ENCODE measurements at places on chromosomes 11 and 22.

GRCh38 chr22:37804881-37805809, 2.6 kb upstream of the GCAT start:
- peak; percentile 45 for DNase-seq

DNA sequence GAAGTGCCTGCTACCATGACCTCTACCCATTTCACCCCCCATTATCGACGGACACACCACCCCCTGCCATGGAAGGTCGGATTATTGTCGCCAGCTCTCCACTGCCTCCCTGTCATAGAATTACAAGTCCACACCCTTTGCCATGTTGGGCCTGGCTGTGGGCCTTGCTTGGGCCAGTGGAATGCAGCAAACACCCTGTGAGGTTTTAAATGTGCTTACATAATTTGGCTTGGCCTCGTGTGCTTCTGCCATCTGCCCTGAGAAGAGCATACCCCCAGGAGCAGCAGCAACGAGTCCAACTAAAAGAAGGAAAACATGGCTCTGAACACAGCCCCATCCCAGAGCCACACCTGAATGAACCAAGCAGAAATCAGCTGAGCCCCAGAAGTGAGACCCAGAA, 94.1 kb upstream of the PRDM11 start:
- DNase-seq, result no peak

GRCh38 chr22:50621948-50622722, 5.8 kb downstream of the ARSA start:
- peak; percentile 58 for DNase-seq

- DNase-seq, result no peak
Observed at GRCh38 chr11:81071606-81072005, 1630.8 kb upstream of the TENM4 start.

DNA sequence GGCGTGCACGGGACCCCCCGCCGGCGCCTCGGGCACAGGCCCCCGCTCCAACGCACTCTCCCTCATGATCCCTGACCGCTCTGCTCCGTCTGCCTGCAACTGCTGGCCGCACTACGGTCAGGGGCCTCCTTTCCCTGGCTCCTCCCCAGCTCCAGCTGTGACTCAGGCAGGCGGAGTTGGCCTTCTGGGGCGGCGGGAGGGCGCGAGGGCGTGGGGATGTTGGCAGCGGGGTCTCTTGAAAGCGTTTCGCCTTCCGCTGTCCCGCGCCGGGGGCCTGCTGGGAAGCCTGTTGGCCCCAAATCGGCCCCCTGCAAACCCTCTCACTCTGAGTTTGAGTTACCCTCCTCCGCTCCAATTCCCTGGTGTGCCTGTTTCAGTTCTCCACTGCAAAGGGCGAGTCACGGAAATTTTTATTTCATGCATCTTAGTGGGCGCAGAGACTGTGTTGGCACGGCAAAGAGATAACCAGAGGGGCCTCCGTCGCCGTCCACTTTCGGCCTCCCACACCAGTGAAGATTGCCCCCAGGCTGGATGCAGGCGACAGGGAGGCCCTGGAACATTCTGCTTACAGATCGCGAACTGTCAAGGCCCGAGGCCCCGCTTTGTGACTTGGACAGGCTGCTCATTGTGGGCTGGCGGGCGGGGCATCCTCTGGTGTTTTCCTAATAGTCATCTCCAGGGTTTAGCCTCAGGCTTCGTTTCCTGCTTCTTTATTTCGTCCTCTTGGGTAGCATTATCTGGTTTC, at the start of gene CAVIN3:
TSS of gene CAVIN3 (minus strand) at position 91 of the 745 bp plus-strand sequence. CDS start at position 66, 25 bp downstream.
- no peak for DNase-seq

DNA sequence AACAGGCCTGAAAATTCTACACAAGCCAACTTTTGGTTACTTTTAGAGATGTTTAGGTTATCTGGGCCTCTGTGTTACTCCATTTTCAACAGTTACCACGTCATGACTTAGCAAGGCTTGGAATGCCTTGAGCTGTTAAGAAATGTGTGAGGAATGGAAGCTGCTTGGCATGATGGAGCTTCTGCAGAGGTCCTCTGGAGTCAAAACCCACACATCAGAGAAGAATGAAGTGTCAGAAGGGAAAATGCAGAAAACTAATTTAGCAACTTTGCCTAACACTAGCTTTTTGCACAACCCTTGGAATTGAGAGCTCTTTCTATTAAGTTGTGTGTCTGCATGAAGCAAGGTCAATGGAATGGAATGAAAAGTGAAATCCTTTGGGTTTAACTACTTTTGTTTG, 27.4 kb downstream of the FAT3 start:
- DNase-seq, result no peak

DNA sequence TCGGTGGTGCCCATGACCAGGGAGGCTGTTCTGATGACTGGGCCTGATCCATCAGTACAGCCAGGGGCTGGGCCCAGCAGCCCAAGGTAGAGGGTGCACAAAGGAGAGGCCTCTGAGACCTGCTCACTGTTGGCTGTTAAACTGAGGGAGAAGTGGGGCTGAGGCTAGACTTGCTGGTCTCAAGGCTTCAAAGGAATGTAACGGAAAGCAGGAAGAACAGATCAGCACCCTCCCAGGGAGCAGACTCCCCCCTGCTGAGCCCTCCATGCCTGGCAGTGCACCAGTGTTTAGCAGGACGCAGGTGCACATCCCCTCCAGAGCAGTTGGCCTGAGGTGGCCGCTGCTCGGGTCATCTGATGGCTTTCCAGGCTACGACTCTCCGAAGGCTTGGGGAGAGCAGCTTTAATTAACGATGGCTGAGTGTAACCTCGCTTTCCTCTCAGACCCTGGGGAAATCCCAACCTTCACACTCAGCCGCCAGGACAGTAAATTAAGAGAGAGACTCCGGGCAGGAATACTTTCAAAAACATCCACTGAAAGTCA, 255.7 kb upstream of the NARS2 start:
- DNase-seq, result no peak

DNA sequence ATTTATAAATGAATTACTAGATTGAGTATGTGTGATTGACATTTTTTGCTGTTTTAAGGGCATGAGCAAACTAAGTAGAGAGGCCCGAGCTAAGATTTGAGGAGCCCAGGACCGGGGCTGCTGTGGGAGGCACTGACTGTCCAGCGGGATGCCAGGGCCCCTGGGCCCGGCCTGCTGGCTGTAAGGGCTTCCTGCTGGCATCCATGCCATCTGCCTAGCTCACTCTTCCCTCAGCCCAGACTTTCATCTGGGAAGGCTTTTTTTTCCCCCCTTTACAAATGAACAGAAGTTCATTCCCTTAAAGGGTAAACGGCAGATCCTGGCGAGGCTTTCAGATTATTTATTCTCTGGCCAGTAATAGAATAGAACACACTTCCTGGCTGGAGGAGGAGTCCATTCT, 16.0 kb upstream of the TP53I11 start:
- no peak for DNase-seq

GRCh38 chr11:134224710-134225664, 516 bp downstream of the VPS26B start:
- DNase-seq, result no peak

DNA sequence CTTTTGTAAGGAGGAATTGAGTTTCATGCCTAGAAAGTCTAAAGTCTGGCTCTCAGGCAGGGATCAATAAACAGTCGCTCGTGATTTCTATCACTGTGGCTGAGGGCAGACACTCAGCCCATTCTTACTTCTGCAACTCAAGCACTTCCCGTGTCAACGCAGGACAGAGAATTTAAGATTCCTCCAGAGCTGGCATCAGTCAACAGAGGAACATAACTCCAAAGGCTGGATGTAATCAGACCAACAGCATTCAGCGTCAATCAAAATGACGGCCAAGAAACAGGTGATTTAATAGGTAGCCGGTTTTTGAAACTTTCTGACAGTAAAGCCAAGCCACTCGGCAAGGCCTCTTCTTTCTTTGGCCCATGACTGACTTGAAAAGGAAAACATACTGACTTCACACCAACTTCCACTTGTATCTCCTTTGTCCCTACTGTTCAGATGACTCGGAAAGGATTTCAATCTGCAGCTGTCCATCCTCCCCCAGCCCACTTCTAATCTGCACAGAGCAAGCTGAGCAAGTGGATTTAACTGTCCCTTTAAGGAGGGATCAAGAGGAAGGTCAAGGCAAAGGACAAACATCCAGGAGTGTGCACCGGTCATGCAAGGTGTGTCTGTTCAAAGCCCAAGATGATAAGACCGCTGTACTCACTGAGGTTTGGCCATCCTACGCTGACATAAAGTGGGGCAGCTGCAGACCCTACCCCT, 9.5 kb downstream of the VPS37C start:
- no peak for DNase-seq

- no peak for DNase-seq
Observed at GRCh38 chr11:92675810-92676209, 293.6 kb upstream of the MTNR1B start.

DNA sequence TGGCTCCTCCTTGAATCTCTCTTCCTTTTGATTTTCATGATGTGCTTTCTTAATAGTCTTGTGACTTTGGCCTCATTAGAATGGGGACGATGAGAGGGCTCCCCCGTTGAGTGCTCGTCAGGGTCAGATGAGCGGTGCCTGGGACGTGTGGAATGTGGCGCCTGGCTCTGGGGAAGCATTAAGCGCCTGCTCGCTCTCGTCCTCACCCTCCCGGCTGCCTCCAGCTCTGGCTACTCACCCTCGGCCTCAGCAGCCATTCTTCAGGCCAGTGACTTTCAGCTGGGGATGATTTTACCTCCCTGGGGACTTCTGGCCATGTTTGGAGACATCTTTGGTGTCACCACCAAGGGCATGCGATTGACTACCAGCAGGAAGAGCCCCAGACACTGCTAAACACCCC, 69.7 kb downstream of the RPS6KA4 start:
- no peak for DNase-seq

DNA sequence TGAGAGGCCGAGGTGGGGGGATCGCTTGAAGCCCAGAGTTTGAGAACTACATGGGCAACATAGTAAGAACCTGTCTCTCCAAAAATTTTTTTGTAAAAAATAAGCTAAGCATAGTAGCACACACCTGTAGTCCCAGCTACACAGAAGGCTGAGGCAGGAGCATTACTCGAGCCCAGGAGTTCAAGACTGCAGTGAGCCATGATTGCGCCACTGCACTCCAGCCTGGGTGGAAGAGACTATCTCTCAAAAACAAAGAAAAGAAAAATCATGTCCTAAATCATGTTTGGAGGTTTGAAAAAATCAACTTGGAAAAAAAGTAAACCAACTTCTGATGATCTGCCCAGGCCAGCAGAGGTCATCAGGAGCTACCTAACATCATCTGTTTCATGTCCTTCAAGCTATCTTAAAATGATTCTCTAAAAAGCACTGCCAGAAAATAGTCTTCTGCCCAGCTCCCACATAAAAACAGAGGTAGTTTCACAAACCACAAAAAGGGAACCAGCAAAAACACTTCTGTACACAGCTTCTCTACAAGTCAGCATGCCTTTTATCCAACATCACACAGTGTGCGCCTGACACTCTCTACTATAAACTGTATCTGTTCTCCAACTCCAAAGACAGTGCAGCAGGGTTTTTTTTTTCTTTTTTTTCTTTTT, 165.0 kb downstream of the SOX6 start:
- DNase-seq, result no peak

DNA sequence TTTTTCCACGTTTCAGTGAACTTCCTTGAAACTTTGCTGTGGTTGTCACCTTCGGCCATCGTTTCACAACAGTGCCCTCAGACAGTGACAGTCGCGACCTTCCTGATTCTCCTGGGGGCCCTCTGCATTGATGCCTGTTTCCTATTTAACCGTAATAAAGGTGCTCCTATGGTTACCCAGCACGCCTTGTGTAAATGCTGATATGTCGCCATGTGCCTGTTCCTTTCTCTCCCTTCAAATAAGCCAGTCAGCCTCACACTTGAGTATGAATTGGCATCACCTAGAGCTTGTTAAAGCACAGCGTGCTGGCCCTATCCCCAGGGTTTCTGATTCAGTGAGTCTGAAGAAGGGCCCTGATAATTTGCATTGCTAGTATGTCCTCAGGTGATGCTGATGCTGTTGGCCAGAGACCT, 104.8 kb downstream of the MICAL2 start:
- peak; percentile 66 for DNase-seq

DNA sequence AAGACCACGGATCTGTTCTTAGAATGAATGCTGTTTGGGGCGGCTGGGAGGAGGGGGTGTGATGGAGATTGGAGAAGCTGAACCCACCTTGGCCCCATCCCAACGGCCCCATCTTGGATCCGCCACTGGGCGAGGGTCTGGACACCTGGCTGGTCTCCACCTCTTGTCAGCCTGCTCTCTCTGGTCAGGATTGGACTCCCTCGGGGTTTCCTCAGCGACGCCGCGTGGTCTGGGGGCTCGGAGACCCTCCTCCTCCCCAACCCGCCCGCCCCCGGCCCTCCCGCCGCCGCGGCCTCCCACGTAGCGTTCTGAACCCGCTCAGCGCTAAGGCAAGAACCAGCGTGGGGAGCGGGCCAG, 4.3 kb upstream of the FLI1 start:
- no peak for DNase-seq

GRCh38 chr22:42473484-42474193, 41.4 kb upstream of the NFAM1 start:
- DNase-seq, result peak; percentile 50
